ENCODE measurements at places on chromosomes 2 and 18. TPM values are rescaled to one million over a fixed set of nuclear protein-coding genes. Genes with fewer than 3 reads are reported as not detected.

PJVK gene
- total RNA-seq, result 0.91 TPM

NEURL3 gene
- total RNA-seq, result not detected

PARD3B gene
- 9.1 TPM for total RNA-seq

LRP2 gene
- 0.05 TPM for total RNA-seq

ZNF24 gene
- 44.5 TPM for total RNA-seq

TWIST2 gene
- 2.7 TPM for total RNA-seq

PELI1 gene
- 6.6 TPM for total RNA-seq

PDCL3 gene
- 27.6 TPM for total RNA-seq

TIGD1 gene
- 2.4 TPM for total RNA-seq

TGFA gene
- 1.1 TPM for total RNA-seq

GRCh38 chr2:67083951-67084350, 313.2 kb upstream of the ETAA1 start:
- no peaks in the 10 kb centered on the region for H3K27me3 ChIP-seq
- DNase-seq, result no peak
- H3K27ac ChIP-seq, result no peak overlapping the region
- no peaks in the 10 kb centered on the region for H3K36me3 ChIP-seq

DNA sequence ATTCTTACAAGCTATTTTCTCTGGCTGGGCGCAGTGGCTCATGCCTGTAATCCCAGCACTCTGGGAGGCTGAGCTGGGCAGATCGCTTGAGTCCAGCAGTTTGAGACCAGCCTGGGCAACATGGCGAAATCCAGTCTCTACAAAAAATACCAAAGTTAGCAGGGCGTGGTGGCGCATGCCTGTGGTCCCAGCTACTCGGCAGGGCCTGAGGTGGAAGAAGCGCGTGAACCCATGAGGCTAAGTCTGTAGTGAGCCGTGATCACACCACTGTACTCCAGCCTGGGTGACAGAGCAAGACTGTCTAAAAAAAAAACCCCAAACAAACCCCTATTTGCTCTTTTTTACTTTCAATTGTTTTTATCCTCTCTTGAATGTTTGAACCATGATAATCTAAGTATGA, 37.0 kb downstream of the PPP4R1 start:
- no peak for DNase-seq
- H3K4me3 ChIP-seq, result no peak overlapping the region
- H3K27me3 ChIP-seq, result no peaks in the 10 kb centered on the region

GRCh38 chr2:181673173-181673572, 7.1 kb downstream of the NEUROD1 start:
- H3K36me3 ChIP-seq, result no peaks in the 10 kb centered on the region
- no peak overlapping the region for H3K27ac ChIP-seq
- DNase-seq, result no peak
- no peak overlapping the region for H3K4me3 ChIP-seq
- H3K4me1 ChIP-seq, result no peaks in the 10 kb centered on the region

GRCh38 chr2:181553244-181553643, 96.1 kb downstream of the ITGA4 start:
- H3K27me3 ChIP-seq, result no peaks in the 10 kb centered on the region
- DNase-seq, result no peak
- H3K4me1 ChIP-seq, result no peaks in the 10 kb centered on the region
- no peak overlapping the region for H3K4me3 ChIP-seq

- no peaks in the 10 kb centered on the region for H3K4me1 ChIP-seq
- DNase-seq, result no peak
- H3K27ac ChIP-seq, result no peak overlapping the region
Observed at GRCh38 chr18:39305766-39306165, 1740.2 kb upstream of the CELF4 start.

DNA sequence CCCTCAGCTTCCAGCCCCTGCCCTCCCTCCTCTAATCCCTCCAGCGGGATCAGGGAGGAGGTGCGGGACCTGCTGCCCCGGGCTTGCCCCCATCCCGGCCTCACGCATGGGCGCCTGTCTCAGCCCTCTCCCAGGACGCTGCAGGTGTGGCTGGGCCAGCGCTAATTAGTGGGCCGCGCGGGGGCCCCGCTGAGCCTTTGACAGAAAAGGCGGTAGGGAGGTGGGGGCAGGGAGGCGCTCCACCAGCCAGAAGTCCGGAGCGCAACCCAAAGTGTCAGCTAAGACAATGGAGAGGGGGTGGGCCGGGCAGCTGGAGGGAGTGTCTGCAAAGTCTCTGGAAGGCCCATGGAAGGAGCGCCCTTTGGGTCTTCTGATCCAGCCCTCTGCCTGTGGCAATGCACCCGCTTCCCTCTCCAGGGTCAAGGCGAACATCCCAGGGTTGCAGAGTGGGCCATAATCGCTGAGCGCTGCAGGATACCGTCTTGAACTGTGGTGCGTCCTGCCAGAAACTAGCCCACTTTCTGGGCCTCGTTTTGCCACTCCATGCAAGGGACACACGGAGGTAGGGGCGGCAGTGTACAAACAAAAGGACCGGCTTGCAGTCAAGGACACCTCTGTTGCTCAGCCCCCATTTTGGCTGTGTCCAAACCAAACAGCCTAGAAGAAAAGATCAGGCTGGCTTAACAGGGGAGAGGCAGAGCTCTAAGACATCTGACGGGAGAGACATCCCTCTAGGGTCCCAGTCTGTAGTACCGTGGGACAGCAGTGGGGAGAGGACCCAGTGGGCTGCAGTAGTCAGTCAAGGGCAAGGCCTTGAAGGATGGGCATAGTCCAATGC, 3.5 kb downstream of the ATP6V1B1 start:
- no peaks in the 10 kb centered on the region for H3K36me3 ChIP-seq
- no peak for DNase-seq
- H3K27ac ChIP-seq, result no peak overlapping the region
- peaks cover 59% of the 10 kb centered on the region for H3K27me3 ChIP-seq
- no peak overlapping the region for H3K4me3 ChIP-seq

DNA sequence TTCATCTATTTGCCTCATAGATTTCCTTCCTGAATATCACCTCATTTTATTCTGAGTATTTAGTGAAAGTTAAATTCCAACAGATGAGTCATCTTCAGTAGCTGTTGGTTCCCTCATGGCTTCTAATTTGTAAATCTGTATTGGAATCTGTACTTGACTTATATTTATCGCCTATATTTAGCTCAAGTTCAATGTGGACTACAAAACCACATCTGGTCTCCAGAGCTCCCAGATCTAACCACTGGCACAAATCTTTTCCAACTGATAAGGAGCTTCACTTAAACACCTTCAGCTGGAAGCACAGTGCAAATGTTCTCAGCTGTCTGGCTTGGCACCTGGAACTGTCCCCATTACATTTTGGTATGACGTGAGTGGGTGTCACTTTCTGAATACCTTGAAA, 82.8 kb upstream of the DSEL start:
- no peak overlapping the region for H3K27ac ChIP-seq
- no peaks in the 10 kb centered on the region for H3K4me1 ChIP-seq
- no peaks in the 10 kb centered on the region for H3K27me3 ChIP-seq
- no peaks in the 10 kb centered on the region for H3K36me3 ChIP-seq
- H3K4me3 ChIP-seq, result no peak overlapping the region

GRCh38 chr2:260507-261161, 3.2 kb downstream of the SH3YL1 start:
- H3K27me3 ChIP-seq, result no peaks in the 10 kb centered on the region
- DNase-seq, result no peak
- H3K27ac ChIP-seq, result no peak overlapping the region
- no peak overlapping the region for H3K4me3 ChIP-seq
- peaks cover 23% of the 10 kb centered on the region for H3K4me1 ChIP-seq

GRCh38 chr2:180938451-180938850, 42.0 kb upstream of the UBE2E3 start:
- no peak overlapping the region for H3K27ac ChIP-seq
- no peaks in the 10 kb centered on the region for H3K4me1 ChIP-seq
- DNase-seq, result no peak
- no peak overlapping the region for H3K4me3 ChIP-seq

DNA sequence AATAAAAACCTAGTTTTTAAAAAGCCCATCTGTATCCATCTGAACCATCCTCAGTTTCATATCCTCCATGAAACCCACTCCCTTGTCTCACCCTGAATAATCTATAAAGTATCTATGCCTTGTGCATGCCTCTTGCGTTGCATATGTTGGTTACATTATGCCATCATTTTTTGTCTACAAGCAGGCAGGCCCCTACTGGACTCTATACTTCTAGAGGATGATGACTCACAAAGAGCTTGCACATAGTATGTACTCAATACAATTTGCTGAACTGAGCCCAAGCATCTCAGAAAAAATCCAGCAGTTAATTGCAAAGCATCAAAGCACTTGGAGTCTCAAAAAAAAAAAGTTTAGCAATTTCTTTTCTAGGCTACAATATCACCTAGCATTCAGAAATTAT, 95.6 kb downstream of the DYM start:
- no peak for DNase-seq
- no peak overlapping the region for H3K4me3 ChIP-seq
- no peak overlapping the region for H3K27ac ChIP-seq
- peaks cover 11% of the 10 kb centered on the region for H3K4me1 ChIP-seq

DNA sequence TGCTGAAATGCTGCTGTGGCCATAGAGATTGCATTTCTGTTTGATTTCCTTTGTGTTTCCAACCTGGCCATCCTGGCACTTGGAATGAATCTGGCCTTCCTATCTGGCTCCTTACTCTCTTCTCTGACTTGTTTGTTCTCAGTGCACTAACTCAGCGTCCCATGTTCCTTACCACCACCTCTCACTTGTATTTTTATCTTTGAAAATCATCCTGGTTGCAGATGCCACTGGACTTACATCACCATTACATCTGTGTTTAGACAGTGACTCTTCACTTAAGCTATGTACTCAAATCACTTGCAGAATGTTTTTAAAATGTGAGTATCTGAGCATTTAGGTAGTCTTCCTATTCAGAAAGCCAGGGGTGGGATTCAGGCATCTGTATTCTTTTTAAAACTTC, 239.5 kb downstream of the WDR7 start:
- no peaks in the 10 kb centered on the region for H3K36me3 ChIP-seq
- H3K27me3 ChIP-seq, result no peaks in the 10 kb centered on the region
- no peak overlapping the region for H3K4me3 ChIP-seq

DNA sequence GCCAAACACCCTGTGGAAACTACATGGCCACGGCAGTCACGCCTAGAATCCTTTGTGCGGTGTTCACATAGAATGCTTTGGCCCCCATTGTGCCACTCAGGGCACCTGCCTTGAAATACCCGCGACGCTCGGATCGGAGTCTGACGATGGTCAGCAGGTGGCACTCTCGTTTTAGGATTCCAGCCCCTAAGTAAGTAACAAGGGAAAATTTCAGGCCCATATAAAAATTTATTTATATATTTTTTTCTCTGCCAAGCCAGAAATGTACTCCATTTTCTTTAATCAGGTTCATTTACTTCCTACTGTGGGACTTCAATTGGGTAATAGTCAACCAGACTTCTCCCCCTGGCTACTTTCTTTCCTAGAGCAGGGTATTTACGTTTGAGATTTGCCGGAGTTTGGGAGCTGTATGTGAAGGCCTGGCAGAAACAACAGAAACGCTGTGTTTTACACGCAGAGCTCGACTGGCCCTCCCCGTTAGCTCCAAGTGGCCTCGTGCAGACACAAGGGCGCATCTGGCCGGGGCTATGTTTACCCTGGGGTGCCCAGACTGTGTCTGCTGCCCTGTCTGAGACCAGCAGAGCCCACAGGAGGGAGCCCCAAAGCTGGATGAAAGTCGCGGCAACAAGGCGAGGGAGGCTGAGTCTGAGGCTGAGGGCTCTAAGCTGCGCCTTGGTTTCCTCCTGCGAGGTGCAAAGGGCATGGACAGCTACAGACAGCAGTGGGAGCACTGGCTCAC, 41.6 kb downstream of the LRRC30 start:
- H3K27ac ChIP-seq, result peak overlapping the region; percentile 84
- no peaks in the 10 kb centered on the region for H3K27me3 ChIP-seq
- peak; percentile 59 for DNase-seq
- peaks cover 23% of the 10 kb centered on the region for H3K4me1 ChIP-seq
- peak overlapping the region; percentile 46 for H3K4me3 ChIP-seq
- H3K36me3 ChIP-seq, result no peaks in the 10 kb centered on the region

Measured in left ventricle myocardium inferior (tissue), 1 donor.